ENCODE measurements at places on chromosomes 7 and 10.

DNA sequence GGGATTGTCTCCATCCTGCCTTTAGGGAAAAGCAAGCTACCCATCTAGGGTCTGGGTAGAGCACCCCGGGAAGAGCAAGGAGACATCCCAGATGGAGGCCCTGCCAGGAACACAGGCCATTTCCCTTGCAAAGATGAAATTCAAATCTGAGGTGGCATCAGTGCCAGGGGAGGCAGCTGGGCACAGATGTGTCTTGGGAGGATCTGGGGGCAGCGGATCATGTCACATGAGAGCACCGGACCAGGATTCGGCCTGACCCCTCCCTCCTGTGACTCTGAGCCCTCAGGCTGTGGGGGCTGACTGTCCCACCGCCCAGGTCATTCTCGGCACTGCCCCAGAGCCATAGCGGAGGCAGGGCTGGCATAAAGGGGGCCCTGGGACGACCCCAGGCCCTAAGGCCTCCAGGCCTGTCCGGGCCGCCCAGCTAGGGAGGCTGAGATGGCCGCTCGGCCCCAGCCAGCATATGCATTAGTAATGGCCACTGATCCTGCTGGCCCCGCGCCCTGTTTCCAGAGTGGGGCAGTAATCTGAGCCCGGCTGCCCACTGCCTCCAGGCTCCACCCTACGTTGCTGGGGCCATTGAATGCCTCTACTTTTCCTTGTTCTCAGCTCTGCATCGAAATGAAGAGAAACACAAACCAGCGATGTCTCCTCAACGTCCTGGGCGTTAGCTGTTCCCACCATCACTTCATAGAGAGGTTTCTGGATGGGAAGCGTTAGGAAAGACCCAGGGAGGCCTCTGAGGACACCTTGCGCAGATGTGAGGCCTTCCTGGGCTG is 148.5 kb downstream of the UBE2H start:
- DNase-seq = no peak

- DNase-seq = no peak
Observed at GRCh38 chr7:140082770-140083169, 20.0 kb upstream of the PARP12 start.

DNA sequence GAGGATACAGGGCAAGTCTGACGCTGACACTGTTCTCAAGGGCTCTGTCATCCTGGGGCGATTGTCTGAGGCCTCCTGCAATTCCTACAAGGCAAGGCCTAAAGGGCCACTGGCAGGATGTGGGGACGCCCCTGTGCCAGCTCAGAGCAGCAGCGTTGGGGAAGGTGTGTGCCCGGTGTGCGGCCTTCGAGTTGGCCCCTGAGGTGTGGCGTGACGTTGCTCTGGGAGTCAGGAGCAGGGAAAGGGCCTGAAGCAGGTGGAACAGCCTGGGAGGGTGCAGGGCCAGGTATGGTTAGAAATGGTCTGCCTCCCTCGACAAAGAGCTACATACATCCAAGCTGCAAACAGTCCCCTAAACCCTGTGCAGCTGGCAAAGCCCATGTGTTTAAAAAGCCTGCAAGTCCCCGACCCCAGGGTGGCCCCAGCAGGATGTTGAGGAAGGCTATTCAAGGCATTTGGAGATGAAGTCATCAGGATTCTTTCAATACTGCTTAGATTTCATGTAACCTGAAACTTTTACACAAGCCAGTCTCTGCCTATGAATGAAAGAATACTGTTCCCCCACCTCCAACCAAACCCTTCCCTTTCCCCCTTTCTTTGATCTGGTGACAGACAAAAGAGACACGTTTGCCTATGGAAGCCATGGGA is 142.5 kb upstream of the TNS3 start:
- no peak for DNase-seq

GRCh38 chr7:76278540-76278939 is 23.9 kb upstream of the HSPB1 start:
- no peak for DNase-seq

DNA sequence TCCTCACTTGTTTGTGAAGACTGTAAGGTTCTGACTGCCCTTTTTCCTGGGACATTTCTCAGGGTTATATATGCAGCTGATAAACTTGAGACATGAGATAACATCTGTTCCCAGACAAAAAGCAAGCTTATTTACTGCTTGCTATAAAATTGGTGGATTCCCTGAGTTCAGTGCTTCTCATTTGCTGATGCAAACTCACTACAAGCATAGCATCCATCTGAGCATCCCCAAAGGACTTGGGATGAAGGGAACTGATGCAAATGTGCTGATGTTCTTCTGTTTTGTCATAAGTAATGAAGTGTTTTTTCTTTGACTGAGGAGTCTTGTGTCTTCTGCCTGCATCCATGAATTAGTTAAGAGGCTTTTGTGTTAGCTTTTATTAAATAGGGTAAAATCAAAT is 183.2 kb downstream of the ADK start:
- DNase-seq = no peak

GRCh38 chr10:94631077-94631875 is 52.3 kb upstream of the CYP2C18 start:
- no peak for DNase-seq

- DNase-seq = no peak
Observed at GRCh38 chr7:29563590-29564495, at the start of gene PRR15. Gene PRR15, plus strand, starts transcription at chr7:29563835. Its CDS starts 2,495 bp downstream, at chr7:29566330.

DNA sequence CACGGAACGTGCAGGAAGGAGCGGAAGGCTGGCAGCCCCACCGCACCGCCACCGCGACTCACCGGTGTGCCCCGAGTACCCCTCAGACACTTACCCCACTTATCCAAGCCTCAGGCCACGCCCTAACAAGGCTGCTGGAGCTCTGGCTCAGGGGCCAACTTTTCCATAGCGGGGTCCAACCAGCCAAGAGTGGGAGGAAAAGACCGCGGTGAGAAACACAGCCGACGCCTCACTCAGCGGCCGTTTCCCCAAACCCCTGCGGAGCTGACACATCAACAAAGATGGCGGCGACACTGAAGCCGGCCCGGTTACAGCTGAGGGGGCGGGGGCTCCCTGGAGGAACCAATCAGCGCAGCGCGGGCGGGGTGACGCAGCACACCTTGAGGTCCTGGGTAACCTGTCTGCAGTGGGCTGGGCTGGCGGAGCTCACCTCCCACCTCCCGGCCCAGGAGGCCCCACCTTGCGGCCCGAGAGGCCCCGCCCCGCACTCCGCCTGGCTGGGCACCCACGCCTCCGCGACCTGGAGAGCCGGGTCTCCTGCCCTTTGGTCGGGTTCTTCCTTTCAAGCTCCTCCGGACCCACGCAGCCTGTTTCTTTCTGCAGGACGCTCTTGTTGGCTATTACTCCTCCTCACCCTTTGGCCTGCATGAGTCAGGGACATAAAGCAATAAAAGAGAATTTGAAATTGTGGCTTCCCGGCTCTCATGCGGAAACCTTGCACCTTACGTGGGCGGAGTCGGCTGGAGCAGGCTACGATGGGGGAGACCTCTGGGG is at the start of gene CCDC186:
Gene CCDC186, minus strand, starts transcription at position 283 of the 774 bp plus-strand sequence. CDS start 10,935 bp downstream, outside the sequence.
- DNase-seq = peak; percentile 99

DNA sequence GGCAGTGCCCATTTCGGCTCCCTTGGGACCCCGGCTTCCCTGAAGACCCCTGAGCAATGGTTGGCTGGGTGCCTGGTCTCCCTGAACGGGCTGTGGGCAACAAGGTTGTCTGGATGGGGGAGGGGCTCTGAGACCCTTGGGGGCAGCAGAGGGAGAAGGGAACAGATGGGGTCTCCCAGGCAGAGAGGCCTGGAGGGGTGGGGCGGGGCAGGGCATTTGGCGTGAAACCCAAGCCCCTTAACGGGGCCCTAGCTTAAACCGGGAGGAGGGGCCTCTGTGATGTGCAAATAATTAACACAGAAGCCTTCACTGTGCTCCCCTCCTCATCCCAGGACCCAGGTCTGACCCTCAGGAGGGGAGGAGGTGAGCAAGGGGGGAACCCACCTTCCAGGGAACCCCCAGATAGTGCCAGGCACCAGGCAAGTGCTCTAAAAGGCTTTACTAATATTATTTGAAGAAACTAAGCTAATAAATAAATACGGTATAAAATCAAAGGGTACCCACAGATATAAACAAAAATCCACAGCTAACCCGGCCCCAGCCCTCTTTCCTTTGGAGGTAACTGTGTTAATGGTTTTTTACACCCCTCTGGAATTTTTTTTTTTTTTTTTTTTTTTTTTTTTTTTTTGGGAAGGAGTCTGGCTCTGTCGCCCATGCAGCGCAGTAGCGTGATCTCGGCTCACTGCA is 170.8 kb downstream of the RNF216 start:
- DNase-seq = no peak

DNA sequence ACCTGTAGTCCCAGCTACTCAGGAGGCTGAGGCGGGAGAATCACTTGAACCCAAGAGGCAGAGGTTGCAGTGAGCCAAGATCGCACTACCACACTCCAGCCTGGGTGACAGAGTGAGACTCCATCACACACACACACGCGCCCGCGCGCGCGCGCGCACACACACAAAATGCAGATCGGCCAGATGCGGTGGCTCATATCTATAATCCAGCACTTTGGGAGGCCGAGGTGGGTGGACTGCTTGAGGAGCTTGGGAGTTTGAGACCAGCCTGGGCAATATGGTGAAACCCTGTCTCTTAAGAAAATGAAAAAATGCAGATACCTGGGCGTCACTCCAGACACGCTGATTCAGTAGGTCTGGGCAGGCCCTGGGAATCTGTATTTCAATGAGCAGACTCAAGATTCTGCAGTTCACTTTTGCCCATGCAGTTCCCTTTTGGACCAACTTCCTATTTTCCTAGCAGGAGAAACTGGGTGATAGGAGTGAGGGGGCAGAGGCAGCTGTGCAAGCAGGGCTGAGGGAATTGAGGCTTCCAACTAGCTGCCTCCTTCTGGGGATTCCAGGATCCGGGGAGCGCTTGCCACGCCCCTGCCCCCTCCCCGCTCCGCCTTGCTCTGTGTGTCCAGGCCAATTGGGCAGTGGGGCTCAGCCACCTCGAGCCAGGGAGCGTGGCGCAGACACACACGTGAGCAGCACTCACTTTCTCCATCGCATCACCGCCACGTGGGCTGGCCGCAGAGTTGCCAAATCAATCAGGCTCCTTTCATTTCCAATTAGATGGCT is 173.6 kb downstream of the SH3PXD2A start:
- no peak for DNase-seq

GRCh38 chr10:117782276-117782675 is 239.7 kb downstream of the EMX2 start:
- no peak for DNase-seq

DNA sequence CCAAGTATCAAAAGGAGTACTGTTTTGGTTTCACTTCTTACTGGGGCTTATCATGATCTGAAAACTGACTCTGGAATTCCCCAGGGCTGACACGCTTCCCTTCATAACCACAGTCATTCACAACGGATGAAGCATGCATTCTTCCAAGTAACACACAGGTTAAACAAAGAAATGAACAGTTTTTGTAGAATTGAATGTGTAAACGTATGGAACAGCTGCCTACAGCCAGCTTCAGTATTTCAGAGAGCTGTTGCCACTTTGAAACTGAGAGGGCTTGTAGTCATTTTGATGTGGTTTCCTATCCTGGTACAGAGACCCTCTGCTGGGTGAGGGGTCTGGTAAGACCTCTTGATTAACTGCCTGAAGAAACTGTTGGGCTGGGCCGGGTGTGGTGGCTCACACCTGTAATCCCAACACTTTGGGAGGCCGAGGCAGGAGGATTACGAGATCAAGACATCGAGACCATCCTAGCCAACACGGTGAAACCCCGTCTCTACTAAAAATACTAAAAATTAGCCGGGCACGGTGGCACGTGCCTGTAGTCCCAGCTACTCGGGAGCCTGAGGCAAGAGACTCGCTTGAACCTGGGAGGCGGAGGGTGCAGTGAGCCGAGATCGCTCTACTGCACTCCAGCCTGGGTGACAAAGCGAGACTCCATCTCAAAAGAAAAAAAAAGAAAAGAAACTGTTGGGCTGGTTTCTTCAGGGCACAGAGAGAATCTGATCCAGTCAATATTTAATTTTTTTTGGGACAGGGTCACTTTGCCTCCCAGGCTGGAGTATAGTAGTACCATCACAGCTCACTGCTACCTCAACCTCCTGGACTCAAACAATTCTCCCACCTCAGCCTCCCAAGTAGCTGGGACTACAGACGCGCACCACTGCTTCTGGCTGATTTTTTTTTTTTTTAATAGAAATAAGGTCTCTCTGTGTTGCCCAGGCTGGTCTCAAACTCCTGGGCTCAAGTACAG is 4.7 kb downstream of the NFE2L3 start:
- DNase-seq = no peak

DNA sequence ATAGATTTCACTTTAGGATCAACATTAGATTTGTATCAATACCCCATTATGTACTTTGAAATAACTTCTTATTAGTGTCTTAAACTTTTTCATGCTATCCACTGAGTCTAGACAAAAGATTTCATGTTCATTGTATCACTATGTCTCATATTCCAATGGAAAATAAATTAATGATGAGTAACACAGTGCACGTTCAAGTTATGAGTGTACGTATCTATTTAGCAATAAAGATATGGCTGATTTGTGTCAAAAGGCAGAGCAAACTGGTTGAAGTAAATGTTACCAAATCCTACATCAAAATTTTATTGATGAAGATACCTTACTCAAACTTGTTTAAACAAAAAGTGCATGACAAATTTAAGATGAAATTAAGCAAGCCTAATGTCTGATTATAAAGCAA is 102.4 kb downstream of the SEMA3E start:
- no peak for DNase-seq

GRCh38 chr7:157188091-157188665 is 49.5 kb downstream of the UBE3C start:
- DNase-seq = no peak

DNA sequence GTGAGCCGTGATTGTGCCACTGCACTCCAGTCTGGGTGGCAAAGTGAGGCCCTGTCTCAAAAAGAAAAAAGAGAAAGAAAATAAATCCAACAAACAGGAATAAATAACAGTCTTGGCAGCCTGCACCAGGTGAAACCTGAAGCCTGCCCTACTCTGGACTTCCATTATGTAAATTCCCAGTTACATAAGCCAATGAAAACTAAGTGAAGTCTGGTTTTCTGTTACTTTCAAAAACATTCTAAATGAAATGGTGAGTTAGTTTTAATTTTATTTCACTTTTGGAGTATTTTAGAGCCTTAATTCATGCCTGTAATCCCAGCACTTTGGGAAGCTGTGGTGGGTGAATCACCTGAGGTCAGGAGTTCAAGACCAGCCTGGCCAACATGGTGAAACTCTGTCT is 22.5 kb upstream of the HIBADH start:
- DNase-seq = no peak

- DNase-seq = no peak
Observed at GRCh38 chr7:144518360-144518759, 114.9 kb upstream of the NOBOX start.

- no peak for DNase-seq
Observed at GRCh38 chr10:110508806-110509544, 11.3 kb downstream of the DUSP5 start.

DNA sequence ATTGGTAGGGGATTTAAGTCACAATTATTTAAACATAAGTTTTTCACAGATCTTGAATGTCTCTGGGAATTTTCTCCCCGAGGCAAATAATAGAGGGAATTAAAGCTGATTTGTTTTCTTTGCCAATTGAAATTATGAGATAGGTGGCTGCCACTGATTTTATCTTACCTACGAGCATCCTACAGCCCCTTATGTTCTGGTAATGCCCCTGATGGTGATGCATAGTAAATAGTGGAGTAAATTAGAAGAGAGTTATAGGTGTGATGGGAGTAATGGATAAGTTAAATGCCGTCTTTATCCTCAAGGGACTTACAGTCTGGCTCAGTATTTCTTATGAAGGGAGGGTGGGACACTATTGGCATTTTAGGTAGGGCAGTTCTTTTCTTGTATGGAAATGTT is 58.1 kb downstream of the HDAC9 start:
- no peak for DNase-seq

Measured in stimulated activated CD4-positive, alpha-beta T cell treated with anti-CD3 and anti-CD28 coated beads, Interleukin-4, amount 100 ng/mL, for 48 hours (primary cell).